SHP77 treated with DMSO at 0.1 percent for 48 hours (cell line): ENCODE measurements at places on chromosomes 2 and 18.
A peak's percentile ranks its signal among the peaks of the same experiment; 100 is the strongest.

GRCh38 chr2:64779117-64779690 is 125.5 kb upstream of the SERTAD2 start:
- DNase-seq: no peak

DNA sequence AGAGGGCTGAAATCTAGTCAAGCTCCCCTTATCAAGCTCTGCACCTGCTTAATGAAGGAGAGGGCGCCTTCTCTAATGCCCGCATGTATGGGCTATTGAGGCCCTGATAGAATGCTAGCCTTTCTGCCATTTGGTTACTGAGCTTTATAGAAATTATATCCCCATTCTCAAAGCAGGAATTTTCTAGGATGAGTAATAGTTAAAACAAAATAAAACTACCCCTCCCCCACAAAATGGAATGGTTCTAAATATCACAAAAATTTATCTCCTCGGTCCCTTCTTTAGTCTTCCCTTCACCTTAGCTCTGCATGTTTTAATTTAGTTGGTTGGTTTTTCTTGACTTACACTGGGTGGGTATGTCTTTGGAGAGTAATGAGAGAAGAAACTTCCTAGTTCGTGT is 37.7 kb downstream of the CD28 start:
- DNase-seq: no peak

GRCh38 chr2:39246382-39246980 is 2.7 kb upstream of the CDKL4 start:
- DNase-seq: no peak

DNA sequence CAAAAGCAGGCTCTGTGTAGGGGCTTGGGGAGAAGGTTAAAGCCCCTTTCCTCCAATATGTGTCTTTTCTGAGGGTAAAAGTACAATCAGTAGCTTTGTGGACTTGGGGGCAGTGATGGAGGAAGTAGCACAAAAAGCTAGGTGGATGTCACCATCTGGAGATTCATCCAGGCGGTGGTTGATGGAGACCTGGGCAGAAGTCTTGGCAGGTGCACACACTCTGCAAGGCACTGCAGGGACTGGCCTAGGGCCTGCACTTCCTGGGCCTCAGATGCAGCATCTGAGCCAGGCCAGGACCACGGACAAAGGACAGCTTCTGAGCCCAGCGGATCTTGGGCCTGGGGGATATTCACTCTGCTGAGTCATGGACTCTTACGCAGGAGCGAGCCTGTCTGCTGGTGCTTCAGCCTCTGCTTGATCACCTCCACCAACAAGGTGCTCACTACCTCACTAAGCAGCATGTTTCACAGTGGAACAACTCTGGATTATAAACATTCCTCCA is 391.1 kb downstream of the TNS1 start:
- no peak for DNase-seq

GRCh38 chr18:78984941-78985784 is 5.5 kb downstream of the SALL3 start:
- peak; percentile 38 for DNase-seq

DNA sequence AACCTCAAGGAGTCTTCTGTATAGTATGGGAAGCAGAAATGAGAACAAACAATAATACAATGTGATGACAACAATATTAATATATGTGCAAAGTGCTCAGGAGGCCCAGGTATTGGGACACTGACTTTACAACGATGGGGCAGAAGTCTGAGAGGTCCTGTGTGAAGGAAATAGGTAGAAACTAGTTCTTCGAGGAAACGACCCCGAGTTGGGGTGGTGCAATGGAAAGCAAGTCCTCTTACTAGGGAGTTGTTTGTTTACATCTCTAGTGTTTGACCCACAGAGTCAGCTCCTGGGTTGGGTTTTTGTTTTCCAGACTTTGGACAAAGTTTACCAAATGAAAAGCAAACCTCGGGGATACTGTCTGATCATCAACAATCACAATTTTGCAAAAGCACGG is 16.2 kb downstream of the CASP8 start:
- DNase-seq: no peak

DNA sequence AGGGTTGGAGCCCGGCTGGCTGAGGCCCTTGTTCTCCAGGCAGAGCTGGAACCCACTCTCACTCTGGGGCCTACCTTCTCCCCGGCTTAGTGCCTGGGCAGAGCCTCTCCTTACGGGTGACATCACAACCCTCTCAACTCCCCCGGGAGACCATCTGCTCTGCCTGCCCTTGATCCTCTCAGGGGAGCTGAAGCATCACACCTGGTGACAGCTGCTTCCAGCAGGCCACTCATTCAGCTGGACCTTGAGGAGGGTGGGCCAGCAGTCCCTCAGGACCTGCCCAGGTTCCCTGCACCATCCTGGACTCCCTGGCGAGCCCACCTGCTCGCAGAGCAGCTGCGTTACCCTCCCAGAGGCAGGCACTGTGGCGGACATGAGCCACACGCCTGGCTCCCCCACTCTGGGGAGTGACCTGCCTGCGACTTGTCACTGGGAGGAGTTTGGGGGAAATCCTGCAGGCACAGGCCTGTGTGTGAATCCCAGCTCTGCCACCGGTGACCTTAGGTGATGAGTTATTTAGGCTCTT is 13.1 kb downstream of the HS6ST1 start:
- DNase-seq: peak; percentile 91

- no peak for DNase-seq
These were observed 117.6 kb downstream of the CAPN13 start for GRCh38 chr2:30689496-30690125.

- DNase-seq: no peak
These were observed 5.0 kb upstream of the ATP6V1B1 start for GRCh38 chr2:70930371-70931329.

- no peak for DNase-seq
These were observed 101.9 kb downstream of the MREG start for GRCh38 chr2:215911301-215912085.

DNA sequence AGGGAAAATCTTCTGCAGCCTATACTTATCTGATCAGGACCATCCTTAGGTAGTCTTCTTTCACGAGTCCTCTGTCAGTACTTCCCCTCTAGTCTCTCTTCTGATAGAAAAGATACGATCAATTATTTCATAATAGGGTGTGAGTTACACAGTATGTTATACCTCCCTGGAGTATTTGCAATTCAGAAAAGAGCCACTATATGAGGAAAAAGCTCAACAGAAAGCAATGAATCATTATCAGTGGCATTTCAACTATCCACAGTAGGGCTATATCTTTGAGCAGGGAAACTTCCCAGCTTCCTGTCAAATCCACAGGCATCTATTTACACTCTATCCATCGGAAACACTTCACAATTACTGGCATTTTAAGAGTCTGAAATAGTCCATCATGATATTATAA is 105.3 kb upstream of the ACVR2A start:
- no peak for DNase-seq

DNA sequence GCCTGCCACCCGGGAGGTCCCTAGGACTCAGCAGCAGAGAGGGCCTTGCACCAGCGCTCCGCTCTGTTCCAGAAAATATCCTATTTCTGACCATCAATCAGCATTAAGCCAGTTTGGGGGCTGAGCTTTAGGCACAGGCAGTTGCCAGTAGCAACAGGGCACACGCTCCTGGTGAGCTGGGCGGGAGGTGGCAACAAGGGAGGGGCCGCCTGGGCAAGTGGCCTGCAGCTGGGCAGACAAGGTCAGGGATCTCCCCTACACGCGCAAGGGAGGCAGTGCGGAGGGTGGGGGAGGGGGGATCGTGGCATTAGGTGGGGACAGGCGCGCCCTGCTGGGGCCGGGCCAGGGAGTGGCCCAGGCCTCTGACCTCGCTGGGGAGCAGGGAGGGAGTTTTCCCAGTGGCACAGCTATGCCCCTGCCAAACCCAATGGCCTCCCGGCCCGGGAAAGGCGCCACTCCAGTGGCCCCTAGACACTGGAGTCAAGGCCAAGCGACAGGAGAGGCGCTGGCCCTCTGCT is 302.8 kb downstream of the NCKAP5 start:
- DNase-seq: peak; percentile 30

DNA sequence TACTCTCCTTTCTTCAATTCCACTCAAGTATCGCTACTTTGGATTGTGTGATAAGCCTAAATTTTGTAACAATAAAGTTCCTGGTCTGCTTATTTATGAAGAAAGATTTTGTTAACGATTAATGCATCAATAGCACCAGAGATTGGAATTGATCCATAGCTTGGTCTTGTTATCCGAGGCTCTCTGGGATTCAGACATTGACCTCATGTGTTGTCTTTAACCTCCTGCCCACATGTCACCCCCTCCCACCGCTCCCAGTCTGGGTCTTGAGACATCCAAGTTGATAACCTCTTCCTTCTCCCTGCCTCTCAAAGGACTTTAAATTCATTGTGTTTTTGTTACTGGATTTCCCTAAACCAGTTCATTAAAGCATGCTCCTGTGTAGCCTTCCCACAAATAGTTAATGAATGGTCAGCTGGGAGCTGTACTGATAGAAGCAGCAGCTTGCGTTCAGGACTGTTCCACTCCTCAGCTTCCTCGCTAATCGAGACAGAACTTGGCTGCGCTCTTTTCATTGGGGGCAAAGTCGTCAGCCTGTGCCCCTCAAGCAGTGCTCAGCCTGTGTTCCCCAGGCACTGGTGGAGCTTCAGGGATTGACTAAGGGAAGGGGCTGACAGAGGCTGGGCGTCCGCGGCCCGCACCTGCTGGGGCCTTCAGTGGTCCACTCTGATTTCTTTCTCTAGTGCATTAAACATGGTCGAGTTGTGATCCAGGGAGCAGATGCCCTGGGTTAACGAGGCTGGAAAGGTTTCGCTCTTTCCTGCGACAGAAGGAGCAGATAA is 18.9 kb downstream of the ASB1 start:
- DNase-seq: no peak

DNA sequence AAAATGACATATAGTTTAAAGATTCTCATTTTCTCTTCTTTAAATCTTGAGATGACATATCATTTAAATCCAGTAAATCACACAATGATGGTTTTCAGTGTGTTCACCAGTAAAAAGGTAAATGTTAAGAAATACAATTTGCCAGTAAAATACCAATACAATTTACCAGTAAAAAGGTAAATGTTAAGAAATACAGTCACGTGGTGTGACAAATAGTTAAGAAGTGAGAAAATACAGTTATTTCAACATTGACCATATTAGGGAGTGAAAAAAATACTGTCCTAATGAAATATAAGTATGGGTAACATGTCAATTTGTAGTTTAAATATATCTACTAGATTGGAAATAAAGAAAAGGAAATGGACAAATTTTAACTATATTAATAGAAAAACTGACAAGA is 80.5 kb downstream of the DLGAP1 start:
- no peak for DNase-seq

GRCh38 chr18:961644-962355 is 57.1 kb downstream of the ADCYAP1 start:
- DNase-seq: peak; percentile 30

DNA sequence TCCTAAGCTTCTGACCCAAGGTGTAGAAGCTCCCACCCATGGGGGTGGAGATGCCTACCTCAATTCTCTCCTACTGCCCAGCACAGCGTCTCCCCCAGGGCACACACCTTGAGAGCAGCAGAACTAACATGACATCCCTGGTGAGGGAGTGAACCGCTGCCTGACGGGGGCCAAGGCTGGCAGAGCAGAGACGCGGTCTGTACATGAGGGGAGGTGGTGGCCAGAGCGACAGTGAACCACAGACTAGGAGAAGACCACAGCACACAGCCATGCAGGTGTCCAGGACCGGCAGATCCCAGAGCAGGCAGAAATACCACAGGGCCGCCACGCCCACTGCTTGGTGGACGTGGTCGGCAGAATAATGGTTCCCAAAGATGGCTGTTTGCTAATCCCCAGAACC is 40.4 kb downstream of the TFCP2L1 start:
- DNase-seq: no peak

DNA sequence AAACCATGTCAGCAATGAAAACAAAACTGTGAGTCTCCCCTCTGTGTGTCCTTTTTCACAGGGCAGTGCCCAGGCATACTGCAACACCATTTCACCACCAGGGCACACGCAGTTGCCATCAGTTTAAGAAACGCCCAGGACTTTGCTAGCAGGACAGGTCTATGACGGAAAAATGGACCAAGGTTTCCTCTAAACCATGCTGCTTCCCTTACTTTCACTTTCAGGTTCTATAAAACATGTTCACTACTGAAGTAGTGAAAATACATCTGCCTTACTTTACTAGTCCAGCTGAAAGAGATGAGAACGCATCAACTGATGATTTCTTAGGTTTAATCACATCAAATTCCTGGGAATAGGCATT is 110.5 kb downstream of the TCF4 start:
- DNase-seq: no peak

GRCh38 chr18:56382541-56382940 is 255.9 kb downstream of the TXNL1 start:
- no peak for DNase-seq

GRCh38 chr2:85393836-85394235 is 16.3 kb downstream of the CAPG start:
- no peak for DNase-seq

DNA sequence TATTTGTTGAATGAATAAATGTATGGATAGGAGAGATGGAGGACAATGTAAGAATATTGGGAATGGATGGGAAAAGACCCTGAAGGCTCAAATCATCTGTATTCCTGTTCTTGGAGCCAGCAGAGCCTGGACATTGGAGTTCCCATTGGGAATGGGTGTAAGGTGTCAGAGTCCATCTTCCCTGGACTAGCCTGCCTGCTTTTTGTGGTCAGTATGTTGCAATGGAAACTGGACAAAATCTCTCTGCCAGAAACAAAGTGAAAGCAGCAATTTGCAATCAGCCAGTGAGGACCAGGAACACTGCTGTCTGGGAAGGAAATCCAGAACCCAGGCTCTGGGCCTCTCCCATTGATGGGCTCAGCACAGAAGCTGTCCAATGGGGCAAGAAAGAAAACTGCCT is 83.5 kb upstream of the SKOR2 start:
- DNase-seq: no peak

DNA sequence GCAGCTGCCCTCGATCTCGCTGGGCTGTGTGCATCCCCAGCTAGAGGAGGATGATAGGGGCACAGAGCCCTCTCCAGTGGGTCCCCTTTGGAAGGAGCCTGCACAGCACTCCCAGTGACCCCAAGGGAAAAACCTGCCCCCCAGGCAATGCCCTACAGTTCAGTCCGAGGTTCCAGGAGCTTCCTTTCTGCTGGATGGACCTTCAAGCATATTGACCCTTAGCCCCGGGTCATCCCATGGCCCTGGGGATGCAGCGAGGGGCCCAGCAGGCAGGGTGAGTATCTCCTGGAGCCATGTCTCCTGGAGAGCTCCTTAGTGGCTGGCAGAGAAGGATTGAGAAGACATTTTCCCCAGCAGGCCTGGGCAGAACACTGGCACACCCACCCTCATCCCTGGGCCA is 45.4 kb upstream of the CTDP1 start:
- DNase-seq: no peak

DNA sequence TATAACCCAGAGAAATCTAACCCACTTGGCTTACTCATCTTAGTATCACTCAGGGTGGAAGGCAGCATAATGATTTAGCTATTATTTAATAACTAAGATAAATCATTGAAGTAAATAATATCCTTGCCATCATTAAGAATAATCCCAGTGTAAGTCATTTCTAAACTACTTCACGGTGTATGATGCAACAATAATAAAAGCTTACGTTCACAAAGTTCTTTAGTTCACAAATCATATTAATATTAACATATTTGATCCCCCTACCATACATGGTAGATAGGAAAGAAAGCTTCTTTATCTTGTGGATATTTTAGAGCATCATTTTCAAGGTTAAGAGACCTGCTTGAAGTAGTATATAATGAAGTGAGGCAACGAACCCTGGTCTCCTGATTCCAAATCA is 401.0 kb downstream of the NCKAP5 start:
- DNase-seq: no peak
